Stimulated activated CD8-positive, alpha-beta memory T cell treated with anti-CD3 and anti-CD28 coated beads, Interleukin-4, amount 100 ng/mL, for 1 hour (primary cell): ENCODE measurements at places on chromosomes 12 and 14.

DNA sequence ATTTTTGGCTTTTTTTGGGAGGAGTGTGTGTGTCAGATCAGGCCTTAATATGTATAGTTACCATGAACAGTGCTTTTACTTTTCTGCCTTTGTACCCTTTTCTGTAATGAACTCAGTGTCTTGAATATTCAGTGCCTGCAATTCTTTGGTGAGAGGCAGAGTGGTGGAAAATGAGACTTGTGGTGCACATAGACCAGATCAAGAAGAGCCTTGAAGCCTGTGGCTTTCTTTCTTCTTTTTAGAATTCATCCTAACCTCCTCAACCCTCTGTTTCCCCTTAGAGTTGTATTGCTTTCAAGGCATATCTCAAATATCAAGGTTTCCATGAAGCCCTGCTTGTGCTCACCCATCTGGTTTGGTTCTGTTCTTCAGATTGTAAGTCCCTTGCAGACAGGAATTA, 2.6 kb downstream of the YLPM1 start:
- no peak for DNase-seq

GRCh38 chr12:114218136-114218535, 187.8 kb downstream of the TBX5 start:
- no peak for DNase-seq

DNA sequence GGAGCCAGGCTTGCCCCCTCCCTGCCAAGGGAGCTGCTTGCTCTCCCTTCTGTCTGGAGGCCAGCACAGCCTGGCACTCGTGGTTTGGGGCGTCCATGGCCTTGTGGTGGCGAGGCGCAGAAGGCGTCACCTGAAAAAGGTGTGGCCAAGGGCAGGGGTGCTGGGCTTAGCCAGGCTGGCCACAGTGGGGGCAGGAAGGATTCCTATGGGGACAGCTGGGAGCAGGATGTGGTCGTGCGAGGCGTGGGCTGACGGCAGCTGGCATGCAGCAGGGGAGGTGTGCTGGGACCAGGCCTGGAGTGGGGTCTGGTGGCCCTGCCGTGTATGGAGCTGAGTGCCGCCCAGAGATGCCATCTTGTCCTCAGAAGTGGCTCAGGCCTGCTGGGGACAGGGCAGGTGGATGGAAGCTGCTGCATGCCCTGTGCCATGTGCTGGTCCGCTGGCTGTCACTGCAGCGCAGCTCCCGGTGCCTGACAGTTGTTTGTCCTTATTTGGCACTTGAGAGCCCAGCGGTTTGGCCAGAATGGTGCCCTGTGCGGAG, 30.0 kb downstream of the SH2B3 start:
- DNase-seq = no peak

- DNase-seq = no peak
These were observed 20.3 kb upstream of the LMNTD1 start for GRCh38 chr12:25573346-25573745.

- DNase-seq = no peak
These were observed 57.7 kb downstream of the ARF6 start for GRCh38 chr14:49950275-49951228.

GRCh38 chr12:46356655-46357437, 15.7 kb downstream of the SLC38A2 start:
- DNase-seq = no peak

DNA sequence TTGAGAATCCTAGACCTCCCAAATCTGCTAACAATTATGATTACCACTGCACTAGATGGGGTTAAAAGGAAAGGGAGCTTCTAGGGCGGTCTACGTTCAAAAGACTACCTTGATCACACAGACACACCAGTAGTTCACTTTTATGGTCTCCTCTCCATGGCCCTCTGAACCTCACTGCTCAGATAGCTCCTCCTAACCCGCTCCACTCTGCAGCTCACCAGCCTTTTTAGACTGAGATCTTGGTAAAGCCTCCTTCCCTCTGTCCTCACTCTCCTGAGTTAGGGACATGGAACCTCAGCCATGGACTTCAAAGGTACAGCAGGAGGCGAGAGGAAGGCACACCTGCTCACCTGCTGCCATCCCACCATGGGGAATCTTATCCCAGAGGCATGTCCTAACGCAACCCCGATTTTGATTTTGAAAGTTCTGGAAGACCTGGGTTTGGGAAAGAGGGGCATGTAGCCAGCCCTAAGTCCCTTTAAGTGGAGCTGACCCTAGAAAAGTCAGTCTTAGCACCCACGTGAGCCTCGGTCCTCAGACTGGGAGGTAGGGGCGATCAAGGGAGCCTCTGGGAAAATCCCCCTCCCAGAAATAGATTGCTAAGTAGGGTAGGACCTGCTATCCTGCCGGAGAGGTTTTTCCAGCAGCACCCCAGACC, 1.3 kb downstream of the ZNF219 start:
- no peak for DNase-seq

GRCh38 chr14:83733670-83734069, 1796.3 kb upstream of the FLRT2 start:
- DNase-seq = no peak

DNA sequence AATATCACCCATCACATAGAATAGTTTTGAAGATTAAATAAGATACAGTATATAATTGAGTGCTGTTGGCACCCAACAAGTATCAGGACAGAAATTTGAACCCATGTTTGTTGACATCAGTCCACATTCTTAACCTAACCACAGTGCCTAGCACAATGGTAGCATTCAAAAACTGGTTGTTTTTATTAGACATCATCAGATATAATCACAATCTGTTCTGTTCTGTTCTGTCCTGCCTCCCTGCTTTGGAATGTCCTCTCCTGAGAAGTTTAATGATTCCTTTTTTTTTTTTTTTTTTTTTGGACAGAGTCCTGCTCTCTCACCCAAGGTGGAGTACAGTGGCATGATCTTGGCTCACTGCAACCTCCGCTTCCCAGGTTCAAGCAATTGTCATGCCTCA, 476.6 kb downstream of the RMST start:
- no peak for DNase-seq

DNA sequence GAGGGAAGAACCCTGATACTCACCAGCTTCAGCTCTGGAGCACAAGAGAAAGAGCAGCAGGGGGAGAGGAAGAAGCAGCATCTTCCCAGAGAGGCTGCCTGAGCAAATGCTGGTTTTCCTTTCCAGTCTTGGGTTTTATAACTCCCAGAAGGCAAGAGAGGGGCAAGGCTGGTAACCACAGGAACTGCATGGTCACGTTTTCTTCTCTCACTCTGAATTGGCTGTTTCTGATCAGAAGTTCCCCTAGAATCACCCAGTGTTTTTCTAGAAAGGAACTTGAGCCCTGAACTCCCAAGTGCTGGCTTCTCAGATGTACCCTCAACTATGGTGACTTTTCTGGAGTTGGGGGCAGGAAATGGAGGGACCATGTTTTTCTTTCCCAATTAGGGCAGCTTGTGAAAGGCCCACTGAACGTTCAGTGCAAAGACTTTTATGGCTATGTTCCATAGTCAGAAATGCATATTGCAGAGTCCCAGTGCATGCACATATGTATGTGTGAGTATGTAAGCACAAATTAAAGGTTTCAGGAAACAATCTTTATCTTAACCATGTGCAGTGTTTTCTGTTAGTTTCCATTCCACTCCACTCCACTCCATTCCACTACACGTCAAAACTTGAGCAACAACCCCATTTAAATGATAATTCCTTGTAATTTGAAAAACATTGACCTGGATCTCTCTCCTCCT, at the start of gene CMA1:
Gene CMA1, minus strand, starts transcription at position 111 of the 686 bp plus-strand sequence. Its CDS starts 30 bp downstream, at position 81.
- DNase-seq = no peak

DNA sequence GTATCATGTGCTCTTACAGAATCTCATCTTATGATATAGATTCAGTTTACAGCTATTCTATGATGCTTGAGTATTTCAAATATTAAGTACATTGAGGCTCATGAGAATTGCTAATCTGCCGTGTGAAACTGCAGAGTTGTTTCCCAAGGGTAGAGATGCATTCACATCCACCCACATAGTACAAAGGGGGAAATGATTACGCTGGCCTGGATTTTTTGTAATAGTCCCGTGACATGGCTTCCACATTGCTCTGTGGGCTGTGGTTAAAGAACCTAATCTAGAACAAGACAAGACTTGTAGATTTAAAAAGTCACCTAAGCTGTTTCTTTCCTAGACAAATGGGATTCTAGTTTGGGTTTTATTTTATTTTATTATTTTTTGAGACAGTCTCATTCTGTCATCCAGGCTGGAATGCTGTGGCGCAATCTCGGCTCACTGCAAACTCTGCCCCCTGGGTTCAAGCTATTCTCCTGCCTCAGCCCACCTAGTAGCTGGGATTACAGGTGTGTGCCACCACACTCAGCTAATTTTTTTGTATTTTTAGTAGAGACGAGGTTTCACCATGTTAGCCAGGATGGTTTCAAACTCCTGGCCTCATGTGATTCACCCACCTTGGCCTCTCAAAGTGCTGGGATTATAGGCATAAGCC, 13.0 kb upstream of the RIOX1 start:
- no peak for DNase-seq

GRCh38 chr12:2396448-2396871, 343.7 kb downstream of the CACNA1C start:
- DNase-seq = no peak

- DNase-seq = no peak
These were observed 1541.9 kb downstream of the AACS start for GRCh38 chr12:126607157-126607556.

DNA sequence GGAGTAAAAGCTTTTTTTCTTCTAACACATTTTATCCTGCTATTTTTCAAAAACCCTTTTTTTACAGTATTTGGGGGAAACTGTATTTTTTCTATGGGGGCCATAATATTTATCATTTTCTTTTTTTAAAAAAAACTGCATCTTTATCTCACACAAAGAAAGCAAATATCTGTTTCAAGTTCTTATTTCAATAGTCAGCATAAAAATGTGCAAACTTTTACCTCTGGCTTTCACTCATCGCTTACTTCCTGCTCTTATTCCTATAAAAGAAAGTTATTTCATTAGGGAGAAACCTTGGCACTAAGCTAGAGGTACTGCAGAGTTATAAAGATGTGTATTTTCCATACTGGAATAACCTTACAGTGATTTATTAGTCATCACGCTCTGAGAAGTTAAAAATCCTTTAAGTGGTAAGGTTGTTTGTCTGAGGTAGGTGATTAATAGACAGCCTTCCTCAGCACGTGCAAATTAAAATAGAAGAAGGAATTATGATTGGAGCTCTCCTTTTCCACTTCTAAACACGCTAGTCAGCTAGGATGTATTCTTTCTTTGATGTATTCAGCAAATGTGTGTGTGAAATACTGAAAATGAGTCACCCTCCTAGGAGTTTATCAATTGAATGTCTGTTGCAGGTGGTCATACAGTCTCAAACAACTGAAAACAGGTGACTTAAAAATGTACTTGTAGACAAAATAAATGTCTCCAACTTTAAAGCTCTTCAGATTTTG, 461.0 kb downstream of the GXYLT1 start:
- DNase-seq = no peak

- DNase-seq = no peak
These were observed 215.4 kb upstream of the PRICKLE1 start for GRCh38 chr12:42804928-42805327.

- DNase-seq = no peak
These were observed 23.2 kb upstream of the RAP1B start for GRCh38 chr12:68587448-68587873.

GRCh38 chr12:111304642-111305071, 64.2 kb downstream of the PHETA1 start:
- no peak for DNase-seq

- no peak for DNase-seq
These were observed 81.4 kb downstream of the PIWIL1 start for GRCh38 chr12:130419116-130419515.

DNA sequence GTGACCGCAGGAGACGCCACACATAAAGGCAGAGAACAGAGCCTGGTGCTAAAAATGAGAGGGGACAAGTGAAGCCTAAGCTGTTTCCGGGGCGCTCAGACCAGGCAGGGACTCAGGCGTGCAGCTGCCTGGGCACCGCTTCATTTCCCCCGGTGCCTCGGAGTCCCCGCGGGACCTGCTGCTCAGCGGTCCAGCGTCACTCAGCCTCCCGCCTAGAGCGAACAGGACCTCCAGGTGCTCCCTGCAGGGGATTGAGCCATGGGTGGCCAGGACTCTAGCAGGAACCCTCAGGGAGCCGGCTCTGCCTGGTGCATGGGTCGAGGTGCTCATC, 31.0 kb downstream of the CCDC85C start:
- DNase-seq = no peak

GRCh38 chr12:24424889-24425600, 475.6 kb upstream of the SOX5 start:
- no peak for DNase-seq

GRCh38 chr12:92718483-92718990, 15.7 kb downstream of the PLEKHG7 start:
- no peak for DNase-seq

DNA sequence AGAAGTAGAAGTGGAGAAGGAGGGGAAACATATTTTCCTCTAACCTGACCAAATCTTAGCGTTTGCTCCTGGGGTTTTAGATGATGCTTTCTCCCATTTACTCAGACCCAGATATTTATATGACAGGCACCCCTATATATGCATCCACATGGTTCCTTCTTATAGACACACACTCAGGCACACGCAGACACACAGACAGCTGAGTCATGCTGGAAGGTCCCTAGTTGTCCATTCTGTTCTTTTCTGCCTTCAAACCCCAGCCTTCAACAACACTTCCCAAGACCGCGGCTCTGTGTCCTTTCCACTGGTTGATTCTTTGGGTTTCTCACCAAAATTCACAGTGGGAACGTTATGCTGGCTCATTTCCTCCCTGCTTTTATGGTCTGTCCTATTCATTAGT, 52.1 kb downstream of the HSPB8 start:
- no peak for DNase-seq

- DNase-seq = no peak
These were observed 86.8 kb downstream of the RFLNA start for GRCh38 chr12:124381456-124382296.

GRCh38 chr12:8658346-8658745, 4.3 kb downstream of the MFAP5 start:
- DNase-seq = no peak

DNA sequence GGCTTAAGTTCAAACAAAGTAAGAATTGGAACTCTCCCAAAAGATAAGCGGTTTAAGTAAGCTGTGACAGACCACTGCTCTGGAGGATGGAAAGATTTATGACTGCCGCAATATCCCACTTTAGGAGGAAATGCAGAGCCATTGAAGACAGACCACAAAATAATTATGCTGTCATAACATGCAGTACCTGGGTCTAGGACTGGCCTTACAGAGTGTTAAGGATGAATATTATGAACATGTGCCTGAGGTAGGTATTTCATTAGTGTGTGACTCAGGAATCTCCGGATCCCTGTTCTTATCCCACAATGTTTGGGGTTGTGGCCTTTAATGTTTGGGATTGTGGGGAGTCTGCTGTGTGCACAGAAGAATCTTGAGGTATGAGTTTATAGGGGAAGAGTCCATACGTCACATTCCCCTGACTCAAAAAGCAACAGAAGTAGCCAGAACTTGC, 114.9 kb downstream of the SAMD4A start:
- DNase-seq = no peak
